Stromal cell of bone marrow (primary cell): ENCODE measurements at places on chromosomes 2 and 18.

DNA sequence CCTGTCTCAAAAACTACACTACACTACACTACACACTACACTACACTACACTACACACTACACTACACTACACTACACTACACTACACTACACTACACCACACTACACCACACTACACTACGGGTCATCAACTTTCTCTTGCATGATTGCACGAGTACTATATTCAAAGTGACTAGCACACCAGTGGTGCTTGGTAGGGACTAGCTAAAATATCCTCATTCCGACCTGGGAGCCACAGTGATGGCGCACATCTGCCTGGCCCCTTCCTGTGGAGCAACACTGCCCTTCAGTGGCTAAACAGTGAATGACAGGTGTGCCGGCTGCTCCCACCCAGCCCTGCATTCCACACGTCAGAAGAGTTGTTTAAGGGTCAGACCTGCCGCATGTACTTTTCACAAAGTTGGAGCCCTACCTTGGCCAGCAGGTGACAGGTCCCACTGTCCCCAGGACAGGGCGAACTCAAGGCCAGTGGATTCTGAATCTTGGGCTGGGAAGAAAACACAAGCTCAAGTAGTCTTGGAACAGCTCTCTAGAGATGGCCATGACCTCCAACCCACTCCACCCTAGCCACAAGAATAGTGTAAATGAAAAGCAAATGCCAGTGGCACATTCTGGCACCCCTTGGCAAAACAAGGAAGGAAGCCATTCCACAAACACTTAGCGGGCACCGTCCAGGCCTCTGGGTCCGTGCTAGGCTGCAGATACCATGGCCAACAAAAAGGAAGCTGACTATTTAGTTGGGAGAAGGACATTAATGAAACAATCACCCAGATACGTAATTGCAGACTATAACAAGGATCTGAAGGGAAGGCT, 79.7 kb upstream of the MSH2 start:
- peak; percentile 38 for DNase-seq

DNA sequence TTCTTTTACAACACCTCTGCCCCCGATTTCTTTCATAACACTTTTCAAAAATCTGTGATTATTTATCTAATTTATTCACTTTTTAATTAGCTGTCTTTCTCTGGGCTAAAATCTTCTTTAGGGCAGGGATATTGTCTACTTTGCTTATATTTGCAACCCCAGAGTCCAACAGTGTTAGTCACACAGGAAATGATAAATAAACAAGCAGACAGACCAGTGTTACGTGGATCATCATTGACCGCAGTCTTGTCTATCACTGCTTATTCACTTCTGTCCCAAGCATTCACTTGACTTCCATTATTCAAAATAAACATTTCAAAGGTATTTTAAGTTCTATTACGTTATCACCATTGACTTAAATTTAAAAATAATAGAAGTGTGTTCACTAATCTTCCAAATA, 237.6 kb upstream of the UBE2E3 start:
- DNase-seq: no peak

DNA sequence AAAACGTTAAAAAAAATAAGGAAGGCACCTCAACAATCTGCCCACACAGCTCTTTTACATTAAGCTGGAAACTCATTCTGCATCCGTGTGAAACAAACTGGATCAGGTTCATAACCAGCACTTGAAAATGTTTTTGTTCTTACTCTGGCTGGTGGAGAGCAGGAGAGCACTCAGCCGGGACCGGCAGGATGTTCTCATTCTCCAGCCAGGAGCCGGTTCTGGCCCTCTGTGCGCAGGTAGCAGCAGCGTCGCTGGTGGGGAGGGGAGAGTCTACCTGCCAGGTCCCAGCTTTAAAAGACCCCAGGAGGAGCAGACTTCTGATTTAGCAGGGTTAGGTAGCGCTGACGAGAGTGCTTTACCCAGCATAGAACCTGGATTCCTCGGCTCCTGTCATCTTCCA, 834.9 kb upstream of the SALL3 start:
- no peak for DNase-seq

GRCh38 chr2:11411768-11412448, 54.1 kb downstream of the E2F6 start:
- DNase-seq: no peak

- no peak for DNase-seq
These were observed 31.8 kb upstream of the TNFAIP6 start for GRCh38 chr2:151325581-151326095.
